Ovary (tissue), 10 donors: ENCODE measurements at places on chromosomes 1 and 21.

DNA sequence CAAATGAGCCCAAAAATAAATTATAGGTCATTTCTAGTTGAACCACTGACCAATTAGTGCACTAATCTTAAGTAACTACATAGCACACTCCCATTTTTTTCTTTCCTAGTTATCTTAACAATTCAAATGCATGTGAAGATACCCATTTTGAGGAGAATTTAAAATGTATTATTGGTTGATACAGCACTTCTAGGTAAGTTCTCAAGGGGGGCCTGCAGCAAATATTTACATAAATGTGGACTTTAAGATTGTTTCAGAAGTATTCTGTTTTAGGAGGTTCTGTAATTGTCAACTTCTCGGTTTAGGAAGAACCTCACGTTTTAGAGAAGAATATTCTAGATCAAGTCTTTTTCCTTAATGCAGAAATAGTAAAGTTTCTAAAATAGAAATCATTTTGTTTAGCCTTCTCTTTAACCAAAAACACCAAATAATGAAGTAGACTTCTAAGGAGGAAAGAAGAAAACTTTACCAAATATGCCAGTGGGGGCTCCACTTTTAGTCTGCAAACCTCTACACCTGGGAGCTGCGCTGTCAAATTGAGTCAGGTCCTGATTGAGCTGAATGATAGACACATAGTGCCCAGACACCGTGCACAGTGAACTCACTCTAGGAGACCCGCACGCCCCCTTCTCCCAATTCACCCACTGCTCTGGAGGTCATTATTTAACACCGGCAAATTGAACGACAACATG, 144.4 kb downstream of the RUNX1 start:
- DNase-seq, result no peak

- DNase-seq, result no peak
Observed at GRCh38 chr1:246497331-246497915, 9.7 kb downstream of the SMYD3 start.

- peak; percentile 47 for DNase-seq
Observed at GRCh38 chr21:45423968-45424853, 19.2 kb downstream of the COL18A1 start.

DNA sequence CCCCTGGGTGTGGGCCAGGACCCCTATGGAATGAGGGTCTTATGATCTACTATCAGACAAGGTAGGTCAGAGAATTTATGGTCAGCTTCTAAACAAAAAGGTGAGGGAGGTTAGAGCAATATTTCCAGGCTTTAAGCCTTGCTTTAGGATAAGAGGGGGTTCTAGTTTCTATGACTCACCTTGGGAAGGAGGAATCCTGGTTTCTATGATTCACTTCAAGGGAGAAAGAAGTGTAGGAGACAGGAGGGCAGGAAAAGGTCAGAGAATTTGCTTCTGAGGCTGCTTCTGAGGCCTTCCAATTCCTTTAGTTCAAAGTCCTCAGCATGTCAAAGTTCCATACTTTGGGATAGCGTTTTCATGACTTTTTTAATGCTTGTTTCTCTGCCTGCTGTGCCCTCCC, 35.2 kb downstream of the RGL1 start:
- no peak for DNase-seq

DNA sequence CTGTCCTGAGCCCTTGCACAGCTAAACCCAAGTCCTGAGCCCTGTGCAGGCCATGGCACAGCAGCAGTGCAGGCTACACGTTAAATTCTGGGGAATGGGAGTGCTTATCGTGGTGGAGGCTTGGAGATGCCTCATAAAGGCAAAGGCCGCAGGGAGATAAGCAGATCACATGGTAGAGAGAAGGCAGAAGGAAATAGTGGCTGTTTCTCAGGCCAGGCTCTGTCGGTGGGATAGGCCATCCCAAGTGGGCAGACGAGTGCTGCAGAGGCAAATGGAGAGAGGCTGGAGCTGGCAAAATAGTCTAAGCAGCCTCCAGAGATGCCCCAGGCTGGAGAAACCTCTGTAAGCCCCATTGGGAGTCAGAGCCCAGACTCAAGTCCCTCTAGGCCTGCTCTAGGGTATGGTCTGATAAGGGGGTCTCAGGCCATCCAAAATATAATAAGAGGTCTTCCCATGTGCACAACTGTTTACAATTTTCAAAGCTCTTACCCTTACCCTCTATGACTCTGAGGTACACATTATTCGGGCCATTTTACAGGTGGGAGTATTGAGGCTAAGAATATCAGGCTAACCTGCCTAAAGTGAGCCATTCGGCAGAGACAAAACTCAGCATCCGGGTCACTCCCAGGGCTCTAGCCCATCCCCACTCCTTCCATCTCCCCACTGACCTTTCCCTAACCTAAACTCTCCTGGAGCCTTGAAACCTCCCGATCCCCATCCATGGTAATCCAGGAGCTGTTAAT, 79.6 kb downstream of the NKAIN1 start:
- DNase-seq, result no peak

DNA sequence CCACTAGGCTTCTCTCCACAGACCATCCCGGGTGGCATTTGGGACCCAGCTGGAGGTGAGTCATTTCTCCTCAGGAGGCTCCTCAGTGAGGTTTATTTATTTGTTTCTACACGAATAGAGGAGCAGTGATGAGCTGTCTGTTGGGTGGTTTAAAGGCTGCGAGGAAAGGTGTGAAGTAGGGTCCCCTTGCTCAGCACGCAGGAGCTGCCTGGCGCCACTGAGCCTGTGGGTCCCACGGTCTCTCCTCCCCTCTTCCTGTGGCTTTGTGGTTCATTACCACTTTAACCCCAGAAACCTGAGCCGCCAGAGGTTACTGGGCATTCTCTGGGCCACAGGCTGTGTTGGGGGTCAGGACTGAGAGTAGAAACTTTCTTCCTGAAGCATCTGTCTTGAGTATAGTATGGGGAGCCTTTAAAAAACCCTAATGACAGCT, 39.9 kb downstream of the IL6R start:
- DNase-seq, result no peak

DNA sequence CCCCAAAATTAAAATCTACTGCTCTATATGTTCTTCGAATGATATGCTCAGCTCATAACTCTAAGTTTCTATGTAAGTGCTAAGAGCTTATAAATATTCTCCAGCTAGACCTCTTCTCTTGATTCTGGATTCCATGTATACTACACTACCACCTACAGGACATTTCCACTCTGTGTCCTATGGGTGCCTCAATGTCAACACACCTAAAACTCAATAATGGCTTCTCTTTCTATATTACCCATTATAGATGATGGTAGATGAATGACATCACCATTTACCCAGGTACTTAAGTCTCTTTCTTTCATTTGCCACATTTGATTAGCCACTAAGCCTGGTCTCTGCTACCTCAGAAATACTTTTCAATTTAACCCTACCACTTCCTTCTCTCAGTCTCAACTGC, 41.3 kb downstream of the TBX19 start:
- no peak for DNase-seq

GRCh38 chr1:219505886-219506285, 107.0 kb downstream of the ZC3H11B start:
- DNase-seq, result no peak

- peak; percentile 94 for DNase-seq
Observed at GRCh38 chr1:165376041-165376810, 19.7 kb upstream of the LMX1A start.

GRCh38 chr1:180811886-180812285, 100.8 kb upstream of the KIAA1614 start:
- no peak for DNase-seq

DNA sequence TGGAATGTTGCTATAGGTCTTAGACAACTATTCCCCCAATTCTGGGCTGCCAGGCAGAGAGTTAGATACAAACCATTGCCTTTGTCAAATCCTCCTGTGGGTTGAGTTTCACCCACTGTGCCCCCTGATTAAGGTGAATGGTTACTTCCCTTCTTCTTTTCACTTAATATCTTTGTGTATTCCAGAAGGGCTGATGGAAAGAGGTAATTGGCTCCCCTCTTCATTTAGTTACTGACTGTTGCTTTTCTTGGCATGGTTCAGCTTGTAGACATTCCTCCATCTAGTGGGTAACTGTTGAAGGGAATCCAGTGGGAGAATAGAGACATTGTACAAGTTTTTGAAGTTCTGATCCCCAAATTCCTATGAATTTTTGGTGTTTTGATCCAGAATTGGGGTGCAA, 43.8 kb upstream of the MACF1 start:
- DNase-seq, result no peak

DNA sequence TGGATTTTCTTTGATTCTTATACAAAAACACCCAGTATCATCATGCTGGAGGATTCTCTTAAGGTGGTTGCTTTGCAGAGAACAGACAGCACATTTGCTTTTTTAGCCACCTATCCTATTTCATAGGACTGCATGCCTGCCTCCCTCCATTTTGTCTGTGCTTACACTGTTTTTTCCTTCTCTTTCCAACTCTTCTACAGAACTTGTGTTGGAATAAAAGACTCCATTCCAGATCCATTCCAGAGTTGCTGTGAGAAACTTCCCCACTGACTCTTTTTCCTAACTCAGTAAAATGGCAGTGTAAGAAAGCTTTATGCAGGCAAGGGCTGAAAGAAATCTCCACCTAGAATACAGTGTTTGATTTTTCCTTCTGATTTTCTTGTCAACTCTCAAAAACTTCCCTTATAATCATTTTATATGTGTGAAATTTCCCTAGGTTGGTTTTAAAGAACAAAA, 5.2 kb upstream of the ARID1A start:
- no peak for DNase-seq

DNA sequence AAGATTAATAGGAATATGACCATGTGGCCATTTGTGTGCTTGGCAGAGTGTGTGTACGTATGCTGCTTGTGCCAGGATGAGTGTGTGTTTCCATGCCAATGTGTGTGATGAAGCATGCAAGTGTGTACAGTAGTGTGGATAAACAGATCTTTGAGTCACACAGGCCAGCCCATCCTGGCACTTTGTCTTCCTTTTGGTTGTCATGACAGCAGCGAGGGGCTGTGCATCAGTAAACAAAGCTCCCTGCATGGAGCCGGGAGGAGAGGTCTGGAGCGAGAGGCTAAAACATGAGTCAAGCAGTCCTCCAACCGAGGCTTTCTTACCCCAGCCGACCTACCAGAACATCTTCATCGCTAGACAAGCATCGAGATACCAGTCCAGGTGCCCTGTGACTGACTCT, 221.2 kb downstream of the CACNA1E start:
- DNase-seq, result no peak

- no peak for DNase-seq
Observed at GRCh38 chr1:73717976-73718375, 480.0 kb downstream of the LRRIQ3 start.

DNA sequence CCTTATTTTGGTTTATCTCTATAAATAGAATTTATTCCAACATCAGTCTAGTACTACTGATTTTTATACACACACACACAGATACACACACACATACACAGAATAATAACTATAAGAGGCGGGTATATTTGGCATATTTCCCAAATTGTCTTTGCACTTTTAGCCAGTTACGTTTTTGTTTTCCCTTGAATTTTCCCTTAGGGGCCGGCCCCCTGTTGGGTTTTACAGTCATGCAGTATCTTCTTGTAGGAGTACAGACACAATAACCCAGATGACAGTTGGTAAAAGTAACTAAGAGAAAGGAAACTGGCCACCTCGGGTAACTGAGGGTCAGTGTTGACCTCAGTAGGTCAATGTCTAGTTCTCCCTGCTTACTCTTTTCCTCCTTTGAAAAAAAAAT, 50.9 kb downstream of the DISP1 start:
- no peak for DNase-seq

DNA sequence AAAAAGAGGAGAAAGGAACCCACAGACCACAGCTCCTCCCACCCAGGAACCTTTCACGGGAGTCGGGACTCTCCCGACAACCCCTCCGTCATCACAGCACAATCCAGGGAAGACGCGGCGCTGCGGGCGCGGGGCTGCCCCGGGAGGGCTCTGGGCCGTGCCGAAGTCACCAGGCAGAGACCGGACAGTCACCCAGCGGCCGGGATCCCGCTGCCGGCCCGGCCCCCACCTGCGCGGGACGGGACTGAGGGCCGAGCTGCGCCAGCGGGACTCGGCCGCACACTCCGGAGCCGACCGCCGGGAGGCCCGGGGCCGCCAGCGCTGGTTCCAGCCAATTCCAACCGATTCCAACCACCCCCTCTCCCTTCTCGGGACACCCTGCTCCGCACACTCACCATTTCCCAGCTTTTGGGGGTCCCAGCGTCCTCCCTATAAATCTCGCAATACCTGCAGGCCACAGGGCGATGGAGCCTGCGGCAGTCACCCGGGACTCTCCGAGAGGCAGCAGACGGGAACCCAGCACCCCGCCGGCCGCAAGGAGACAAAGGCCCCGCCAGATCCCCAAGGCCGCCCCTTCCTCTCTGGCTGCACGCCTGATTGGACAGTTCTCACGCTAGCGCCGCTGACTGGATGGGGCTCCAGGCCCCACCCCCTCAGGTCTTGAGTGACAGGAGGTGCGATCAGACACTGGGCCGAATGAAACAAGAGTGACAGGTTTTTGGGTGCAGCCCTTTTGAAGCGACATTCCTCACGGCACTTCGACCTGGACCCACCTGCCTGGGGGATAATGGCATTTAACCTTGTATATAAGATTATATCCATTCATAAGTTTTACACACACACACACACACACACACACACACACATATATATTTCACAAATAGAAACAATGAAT, at the start of gene ZNF695:
Gene ZNF695 (minus strand): TSS at position 547 of the 895 bp plus-strand sequence. CDS start 149 bp downstream, at position 398.
- peak; percentile 44 for DNase-seq

DNA sequence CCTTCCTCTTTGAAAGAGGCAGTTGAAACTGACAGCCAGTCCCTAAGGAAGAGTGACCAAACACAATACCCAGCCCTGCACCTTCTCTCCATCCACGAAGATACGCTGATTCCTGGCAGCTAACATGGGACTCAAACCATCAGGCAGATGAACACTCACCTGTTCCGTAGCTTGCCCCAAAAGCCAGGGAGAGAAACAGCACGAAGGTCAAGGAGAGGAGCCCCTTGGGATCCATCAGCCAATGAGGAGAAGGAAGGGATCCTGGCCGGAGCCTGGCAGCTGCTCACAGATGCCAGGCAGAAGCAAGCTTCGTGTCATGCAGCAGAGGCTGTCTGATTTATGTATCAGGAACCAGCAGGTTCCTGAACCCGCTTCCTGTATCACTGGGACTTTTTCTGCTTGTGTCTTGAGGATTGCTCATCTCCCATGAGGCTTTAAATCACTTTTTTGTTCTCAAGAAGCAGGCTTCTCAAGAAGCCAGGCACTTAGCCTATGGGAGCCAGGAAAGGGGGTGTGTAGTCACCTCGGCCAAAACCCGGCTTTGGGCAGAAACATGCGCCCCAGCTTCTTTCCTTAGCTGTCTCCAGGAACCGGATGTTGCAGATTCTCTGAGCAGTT, at the start of gene SLAMF1:
Gene SLAMF1 (minus strand): TSS at position 334 of the 618 bp plus-strand sequence. CDS start 99 bp downstream, at position 235.
- no peak for DNase-seq

GRCh38 chr1:200351826-200352549, 57.8 kb downstream of the ZNF281 start:
- no peak for DNase-seq

DNA sequence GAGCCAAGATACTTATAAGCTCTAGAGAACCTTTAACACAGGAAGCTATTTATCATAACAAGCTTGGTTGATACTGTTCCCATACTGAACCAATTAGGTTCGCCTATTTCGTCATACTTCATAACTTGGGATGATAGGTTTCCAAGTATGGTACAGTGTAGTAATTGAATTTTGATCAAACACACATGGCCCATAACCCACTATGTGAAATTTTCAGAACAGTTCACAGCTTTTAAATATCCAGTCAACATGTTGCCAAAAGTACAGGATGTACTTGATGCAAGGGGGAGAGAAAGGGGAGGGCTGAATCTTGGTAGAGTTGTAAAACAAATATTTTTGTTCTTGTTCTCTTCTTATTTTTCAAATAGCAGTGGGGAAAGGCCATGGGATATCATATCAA, 86.6 kb downstream of the TM2D1 start:
- no peak for DNase-seq

GRCh38 chr21:45348591-45349327, 56.2 kb upstream of the COL18A1 start:
- DNase-seq, result peak; percentile 57

- DNase-seq, result no peak
Observed at GRCh38 chr21:37987668-37988067, 71.4 kb upstream of the KCNJ6 start.
